Osteocyte (in vitro differentiated cells): ENCODE measurements at places on chromosomes 2 and 18.
A peak's percentile ranks its signal among the peaks of the same experiment; 100 is the strongest.

GRCh38 chr18:65754121-65754520 is 3.3 kb downstream of the CDH7 start:
- DNase-seq = no peak

GRCh38 chr2:62263076-62263715 is 67.3 kb downstream of the B3GNT2 start:
- DNase-seq = no peak

GRCh38 chr2:7539760-7540159 is 622.5 kb downstream of the RNF144A start:
- no peak for DNase-seq

GRCh38 chr2:174635015-174635593 is 37.5 kb upstream of the WIPF1 start:
- DNase-seq = no peak

DNA sequence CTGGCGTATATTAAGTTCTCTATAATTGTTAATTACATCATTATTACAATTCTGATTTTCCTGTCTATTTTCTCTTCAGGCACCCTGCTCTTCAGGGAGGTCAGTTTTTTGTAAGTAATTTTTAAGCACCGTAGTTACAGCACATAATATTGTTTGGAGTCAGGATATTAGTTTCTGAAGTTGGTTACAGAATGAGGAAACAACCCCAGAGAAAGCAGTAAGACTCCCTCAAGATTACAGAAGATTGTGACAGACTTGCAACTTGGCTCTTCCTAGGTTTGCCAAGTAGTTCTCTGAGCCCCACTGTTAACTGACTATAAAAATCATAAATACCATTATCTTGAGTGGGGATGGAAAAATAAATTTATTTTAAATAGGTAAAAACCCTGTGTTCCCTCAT is 921 bp downstream of the RPE start:
- DNase-seq = no peak

DNA sequence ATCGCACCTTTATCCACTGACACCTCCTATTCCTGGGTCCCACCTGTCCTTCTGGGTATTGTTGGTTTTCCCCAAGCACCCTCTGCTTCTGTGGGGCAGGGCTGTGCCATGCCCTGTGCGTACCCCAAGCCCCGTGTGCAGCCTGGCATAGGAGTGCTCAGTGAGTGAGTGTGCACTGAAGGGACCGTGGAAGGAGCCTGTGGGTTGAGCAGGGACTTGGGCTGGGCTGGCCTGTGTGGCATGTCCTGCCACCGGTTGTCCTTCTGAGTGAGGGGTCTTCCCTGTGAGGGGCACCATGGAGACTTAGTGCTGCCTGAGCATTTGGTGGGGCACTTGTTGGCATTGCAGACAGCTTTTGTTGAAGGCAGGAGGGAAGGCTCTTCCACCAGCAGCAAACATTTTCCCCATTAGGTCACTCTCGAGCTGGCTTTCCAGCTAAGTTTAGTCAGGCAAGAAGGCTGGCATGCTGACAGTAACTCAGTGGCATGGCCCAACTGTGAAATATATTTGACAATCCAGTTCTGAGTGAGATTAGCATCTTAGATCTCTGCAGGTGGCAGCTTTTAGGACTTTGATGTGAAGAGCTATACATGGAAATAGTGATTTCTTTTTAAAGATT is 64.7 kb downstream of the LPIN1 start:
- DNase-seq = no peak

DNA sequence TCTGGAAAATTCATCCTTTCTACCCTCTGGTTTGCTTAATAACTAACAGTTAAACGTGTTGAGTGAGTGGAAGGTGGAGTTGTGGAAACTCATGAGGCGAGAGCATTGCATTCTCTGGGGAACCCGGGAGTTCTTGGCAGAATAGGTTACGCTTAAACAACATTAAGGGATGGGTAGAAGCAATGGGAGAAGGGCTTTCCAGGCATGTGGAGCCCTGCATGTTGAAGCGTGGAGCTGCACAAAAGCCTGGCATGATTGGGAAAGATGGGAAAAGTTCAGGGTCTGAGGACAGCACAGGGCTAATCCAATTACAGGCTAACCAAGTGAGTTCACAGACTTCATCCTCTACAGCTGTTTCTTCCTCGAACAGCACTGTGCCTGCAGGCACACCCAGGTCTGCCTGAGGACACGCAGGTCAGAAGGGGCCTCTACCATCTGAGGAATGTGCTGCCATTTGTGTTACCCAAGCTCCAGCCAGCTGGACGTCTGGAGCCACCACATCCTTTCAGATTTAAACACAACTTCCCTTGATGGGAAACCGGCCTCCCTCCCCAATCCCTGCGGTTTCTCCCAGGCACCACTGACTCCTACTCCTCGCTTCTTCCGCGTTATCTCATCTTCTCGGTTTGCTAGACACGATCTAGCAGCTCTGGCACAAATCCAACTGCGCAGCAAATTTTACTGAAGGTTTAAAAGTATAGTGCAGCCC is 164.2 kb downstream of the ANTXR1 start:
- DNase-seq = no peak

DNA sequence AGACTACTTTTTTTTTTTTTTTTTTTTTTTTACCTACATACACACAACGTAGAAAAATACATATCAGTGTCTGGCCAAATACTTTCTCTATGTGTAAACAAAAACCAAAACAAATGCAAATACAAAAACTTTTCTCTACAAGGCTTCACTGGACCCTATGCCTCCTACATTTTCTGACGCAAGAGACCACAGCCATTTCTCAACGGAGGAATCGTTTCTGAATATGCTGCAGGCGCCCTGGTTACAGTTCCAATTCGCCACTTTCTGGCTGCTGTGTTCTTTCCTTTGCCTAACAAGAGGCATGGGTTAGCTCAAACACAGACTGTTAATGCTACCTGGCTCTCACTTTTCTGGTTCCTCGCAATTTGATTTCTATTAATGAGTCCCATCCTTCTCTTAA is 96.4 kb downstream of the EPB41L3 start:
- DNase-seq = no peak

DNA sequence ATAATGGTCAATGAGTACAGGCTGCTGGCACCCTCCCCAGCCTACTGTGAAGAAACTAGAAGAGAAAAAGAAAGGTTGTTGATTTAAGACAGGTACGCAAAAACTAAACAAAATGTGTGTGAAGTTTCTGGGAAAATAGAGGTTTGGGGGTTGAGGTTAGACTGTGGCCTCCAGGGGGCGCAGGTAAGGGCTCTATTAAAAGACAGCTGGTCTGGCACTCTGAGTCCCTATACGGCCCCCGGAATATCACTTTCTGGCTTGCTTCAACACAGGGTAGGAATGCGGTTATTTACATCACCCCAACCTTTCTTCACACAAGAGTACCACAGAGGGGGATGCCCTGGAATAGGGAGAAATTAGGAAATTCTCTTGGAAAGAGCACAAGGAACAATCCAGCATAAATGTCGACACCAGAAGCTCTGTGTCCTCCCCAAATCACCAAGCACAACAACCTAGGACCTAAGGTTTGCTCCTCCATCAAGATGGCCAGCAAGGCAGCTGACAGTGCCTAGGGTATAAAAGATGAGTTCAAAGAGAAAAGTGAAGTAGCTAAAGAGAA is 480.8 kb upstream of the KLHL29 start:
- DNase-seq = no peak

DNA sequence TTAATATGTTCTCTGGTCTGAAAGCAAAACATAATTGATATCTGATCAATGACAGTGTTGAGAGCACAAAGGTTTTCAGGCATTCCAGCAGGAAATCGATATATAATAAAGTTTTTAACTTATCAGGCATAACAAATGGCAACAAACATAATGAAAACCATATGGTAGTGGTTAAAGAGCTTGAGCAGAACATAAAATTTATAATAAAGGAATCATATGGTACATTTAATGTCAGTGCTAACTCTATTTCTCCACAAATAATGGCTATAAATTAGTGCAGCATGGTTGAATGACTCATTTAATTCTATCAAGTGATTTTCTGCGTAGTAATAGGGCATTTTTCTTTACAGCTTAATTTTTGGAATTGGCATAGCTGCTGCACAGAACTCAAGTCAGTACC is 306.2 kb downstream of the FSIP2 start:
- DNase-seq = no peak

GRCh38 chr2:46984642-46985476 is 69.3 kb upstream of the MCFD2 start:
- no peak for DNase-seq

DNA sequence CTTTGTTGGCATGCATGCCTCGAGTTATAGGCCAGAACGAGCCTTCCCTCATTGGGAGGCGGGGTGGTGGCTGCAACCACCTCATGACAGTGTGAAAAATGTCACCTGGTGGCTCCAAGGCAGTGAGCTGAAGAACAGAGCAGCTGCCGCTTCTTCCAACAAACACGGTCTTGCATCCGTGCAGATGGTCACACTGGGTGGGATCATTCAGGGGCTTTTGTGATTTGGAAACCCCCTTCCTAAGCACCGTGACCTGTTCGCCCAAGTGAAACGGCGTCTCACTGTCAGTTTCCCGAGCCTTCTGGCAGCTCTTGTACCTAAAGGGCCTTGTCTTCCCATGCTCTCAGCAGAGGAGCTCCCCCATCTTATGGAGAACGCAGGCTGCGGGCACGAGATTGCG is 159.7 kb downstream of the NAPG start:
- peak; percentile 72 for DNase-seq

DNA sequence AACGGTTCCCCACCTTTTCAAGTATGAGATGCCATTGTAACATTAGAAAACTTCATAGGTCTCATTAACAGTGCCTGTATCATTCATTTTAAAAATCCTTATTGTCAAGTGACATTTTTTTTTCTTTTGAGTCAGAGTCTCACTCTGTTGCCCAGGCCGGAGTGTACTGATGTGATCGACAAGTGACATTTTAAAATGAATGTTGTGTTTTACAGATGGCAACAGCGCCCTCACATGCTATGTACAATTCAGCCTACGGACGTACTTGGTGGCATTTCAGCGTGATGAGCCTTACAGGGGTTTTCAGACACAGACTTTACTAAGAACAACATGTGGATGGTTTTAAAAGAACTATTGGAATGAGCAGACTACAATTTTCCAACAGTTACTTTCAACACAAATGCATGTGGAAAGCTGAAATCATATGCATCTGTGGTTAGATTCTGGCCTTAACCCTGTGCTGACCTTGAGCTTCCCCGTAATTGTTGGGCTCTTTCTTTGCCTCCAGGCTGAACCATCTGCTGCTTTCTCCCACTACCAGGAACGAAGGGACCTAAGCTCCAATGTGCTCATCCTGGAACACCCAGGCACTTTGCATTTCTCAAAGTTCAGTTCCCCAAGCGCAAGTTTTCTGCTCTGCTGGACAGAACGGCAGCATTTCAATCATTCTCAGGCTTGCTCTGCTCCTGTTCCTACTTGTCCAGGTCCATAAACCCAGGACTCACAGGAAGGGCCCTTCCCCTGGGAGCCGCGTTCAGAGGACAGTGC is 119.9 kb upstream of the NDUFV2 start:
- DNase-seq = no peak

DNA sequence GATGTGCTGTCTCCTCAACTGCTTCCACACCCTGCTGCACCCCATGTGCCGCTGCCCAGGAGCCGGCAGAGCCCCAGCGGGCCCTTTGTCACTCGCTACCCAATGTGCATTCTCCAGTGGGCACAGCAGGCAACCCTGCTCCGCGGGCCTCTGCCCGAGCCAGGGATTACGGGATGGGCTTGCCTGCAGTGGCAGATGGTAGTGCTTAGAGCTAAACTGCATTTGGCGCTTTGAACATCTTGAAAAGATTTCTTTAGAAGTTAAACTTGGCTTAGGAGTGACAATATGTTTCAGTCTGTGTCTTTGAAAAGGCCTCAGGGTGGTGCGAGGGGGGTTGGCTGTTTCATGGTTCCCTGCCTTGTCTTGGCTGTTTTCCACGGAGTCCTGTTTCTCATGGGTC is 84.0 kb upstream of the BOD1L2 start:
- DNase-seq = no peak

- no peak for DNase-seq
Measured at GRCh38 chr2:10371441-10372196, 68.9 kb downstream of the HPCAL1 start.

DNA sequence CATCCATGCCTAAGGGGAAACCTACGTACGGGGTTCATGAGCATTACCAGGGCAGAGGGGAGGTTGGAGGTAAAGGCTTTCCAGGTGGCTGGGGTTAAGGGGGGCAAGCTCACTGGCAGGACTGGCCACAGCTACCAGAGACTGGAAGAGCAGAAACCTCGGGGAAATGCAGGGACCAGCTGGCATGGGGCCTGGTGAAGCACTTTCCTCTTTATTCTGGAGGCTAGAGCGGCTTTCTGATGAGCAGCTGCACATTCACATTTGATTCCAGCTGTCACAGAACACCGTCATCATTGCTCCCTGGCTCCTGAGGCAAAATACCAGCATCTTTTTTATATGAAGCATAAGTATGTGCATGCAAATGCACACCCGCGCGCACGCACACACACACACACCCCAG is 28.7 kb upstream of the LRRC30 start:
- no peak for DNase-seq

- no peak for DNase-seq
Measured at GRCh38 chr2:162085090-162085891, 11.3 kb upstream of the DPP4 start.

DNA sequence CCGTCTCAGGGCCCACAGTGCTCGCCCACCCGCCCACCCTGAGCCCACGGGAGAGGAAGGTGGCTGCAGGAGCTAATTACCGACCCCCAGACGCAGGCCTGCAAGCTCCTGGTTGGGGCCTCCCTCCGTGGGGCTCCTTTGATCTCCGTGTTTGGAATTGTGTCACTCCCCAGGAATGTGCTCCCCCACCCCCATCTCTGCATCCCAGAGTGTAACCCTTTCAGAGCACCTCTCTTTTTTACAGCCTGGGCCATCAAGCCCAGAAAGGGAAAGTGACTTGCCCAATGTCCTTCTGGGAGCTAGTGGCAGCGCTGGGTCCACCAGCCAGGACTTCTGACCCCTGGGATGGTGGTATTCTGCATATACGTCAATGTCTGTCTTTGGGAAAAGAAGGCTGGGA is 335.1 kb downstream of the CYRIA start:
- no peak for DNase-seq

- no peak for DNase-seq
Measured at GRCh38 chr2:239021651-239022436, 174.0 kb downstream of the TWIST2 start.

DNA sequence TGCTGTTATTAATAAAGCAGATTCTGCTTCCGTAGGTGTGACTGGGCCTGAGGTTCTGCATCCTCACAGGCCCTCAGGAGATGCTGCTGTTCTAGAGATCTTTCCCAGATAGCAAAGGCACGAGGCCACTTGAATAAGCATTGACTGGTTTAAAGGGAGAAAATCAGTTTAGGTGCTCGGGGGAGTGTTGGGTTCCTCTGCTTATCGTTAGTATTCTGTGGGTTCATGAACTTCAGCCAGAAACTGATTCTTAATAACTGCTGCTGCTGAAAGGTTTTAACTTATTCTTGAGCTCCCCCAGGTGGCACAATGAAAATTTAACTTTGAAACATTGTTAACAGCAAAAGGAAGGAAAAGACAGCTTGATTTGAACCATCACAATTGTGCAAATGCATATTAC is 56.9 kb downstream of the ITGA6 start:
- DNase-seq = no peak

GRCh38 chr2:85838641-85839040 is 50.1 kb downstream of the ST3GAL5 start:
- peak; percentile 62 for DNase-seq

- DNase-seq = no peak
Measured at GRCh38 chr18:31486165-31486564, 11.8 kb upstream of the DSG2 start.

- DNase-seq = no peak
Measured at GRCh38 chr2:26333293-26333692, 12.7 kb upstream of the SELENOI start.
